ENCODE measurements at places on chromosomes 3 and 15.

DNA sequence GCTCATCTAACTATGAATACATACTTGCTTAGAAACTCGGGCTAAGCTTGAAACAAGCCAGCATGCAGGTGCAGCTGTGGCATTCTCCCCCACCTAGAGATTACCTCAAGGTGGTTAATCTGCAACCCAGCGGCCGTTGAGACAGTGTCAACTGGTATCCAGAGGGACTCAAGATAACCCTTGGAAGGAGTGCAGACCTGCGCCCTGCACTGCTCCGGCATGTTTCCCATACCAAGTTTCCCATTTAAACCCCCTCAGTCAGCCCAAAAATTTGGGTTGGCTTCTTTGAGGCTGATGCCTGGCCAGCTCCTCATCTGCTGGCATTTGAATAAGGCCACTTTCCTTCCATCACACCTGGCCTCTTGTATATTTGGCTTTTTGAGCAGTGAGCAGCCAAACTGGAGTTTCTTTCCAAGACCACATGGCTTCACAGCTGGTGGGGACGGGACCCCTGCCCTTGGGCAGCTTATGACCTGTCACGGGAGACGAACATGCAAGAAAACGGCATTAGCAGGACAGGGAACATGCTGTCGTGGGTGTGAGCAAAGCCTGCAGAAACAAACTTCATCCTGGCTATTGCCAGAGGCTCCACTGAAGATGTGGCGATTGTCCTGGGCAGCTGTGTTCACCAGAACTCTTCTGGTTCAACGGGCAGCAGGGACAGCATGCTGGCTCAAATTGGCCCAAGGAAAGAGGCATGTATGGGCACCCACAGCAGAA, 98.2 kb downstream of the PLXNA1 start:
- DNase-seq, result no peak

DNA sequence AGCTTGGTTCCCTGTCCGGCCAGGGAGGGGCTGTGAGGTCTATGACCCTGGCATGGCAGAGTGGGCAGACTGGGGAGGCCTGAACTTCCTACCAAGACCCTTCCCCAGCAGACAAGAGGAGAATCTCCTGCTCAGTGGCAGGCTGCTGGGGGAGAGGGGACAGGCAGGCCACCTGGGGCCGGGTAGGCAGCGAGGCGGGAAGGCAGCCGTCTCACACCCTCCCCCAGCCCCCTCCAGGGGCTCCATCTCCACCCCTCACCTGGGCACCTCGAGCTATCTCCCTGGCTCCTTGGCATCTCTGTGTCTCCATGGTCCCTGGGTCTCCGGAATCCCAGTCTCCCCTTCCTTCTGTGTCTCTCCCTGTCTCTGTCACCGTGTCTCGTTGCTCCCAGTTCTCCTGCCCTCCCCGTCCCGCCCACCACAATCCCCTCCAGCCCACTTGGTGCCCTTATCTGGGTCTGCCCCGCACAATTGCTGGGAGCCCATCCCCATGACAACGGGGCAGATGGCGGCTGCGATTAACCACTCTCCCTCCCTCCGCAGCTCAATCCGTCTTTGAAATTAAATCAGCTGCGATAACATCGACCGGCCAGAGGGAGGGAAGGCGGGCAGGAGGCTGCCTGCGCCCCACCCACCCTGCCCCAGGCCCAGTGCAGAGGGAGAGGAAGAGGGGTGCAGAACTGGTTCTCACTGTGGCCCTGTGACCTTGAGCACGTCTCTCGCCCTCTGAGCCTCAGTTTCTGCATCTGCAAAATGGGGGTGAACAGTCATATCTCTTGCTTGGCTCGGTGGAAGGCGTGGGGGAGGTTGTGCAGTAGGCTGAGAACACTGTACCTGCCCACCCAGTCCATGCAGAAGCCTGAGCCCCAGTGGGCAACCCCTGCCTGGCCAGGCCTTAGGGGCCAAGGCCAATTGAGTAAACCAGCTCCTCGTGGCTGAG, 9.6 kb downstream of the DNAJB8 start:
- no peak for DNase-seq

- no peak for DNase-seq
Measured at GRCh38 chr3:108406063-108406660, 104.2 kb downstream of the MYH15 start.

DNA sequence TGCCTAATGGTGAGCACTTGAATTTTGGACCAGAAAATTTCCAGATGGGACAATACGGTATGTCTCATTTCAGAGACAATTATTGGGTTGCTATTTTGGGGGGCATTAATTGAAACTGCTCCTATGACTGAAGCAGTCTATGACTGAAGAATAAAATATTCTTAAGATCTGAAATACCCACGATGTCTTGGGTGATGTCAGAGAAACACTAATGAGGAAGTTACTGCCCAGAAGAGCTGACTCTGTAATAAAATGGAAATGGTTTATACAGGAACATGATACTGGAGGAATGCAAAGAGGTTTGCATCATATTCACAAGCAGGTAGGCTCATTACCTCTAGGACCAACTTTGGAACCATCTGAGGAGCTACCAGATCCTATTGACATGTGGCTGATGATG, 68.7 kb downstream of the IL12A start:
- DNase-seq, result no peak

GRCh38 chr15:39127925-39128617, 452.8 kb upstream of the THBS1 start:
- no peak for DNase-seq

Measured in stimulated activated CD4-positive, alpha-beta T cell treated with anti-CD3 and anti-CD28 coated beads, Interleukin-4, amount 100 ng/mL, for 4 hours (primary cell).